Spleen (tissue), 13 donors: ENCODE measurements at places on chromosomes 13 and 19. TPM values are rescaled to one million over a fixed set of nuclear protein-coding genes. Genes with fewer than 3 reads are reported as not detected.
A peak's percentile ranks its signal among the peaks of the same experiment; 100 is the strongest.

The SLC25A41 gene
- total RNA-seq, result not detected

GRCh38 chr19:27746691-27747380, 1466.1 kb downstream of the UQCRFS1 start:
- peak; percentile 67 for DNase-seq

DNA sequence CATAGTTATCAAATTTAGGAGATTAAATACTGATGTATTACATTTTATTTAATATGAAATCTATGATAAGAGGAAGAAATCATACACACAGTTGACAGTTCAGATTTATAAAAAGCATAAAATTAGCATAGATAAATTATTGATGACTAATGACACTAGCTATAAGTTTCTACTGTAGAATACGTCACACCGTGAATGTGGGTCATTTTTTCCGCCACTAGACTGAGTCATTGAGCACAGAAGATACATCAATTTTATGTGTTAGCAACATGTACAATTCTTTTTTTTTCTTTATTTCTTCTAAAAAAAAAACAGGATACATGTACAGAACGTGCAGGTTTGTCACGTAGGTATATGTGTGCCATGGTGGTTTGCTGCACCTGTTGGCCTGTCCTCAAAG, 22.2 kb downstream of the AP2S1 start:
- DNase-seq, result no peak

DNA sequence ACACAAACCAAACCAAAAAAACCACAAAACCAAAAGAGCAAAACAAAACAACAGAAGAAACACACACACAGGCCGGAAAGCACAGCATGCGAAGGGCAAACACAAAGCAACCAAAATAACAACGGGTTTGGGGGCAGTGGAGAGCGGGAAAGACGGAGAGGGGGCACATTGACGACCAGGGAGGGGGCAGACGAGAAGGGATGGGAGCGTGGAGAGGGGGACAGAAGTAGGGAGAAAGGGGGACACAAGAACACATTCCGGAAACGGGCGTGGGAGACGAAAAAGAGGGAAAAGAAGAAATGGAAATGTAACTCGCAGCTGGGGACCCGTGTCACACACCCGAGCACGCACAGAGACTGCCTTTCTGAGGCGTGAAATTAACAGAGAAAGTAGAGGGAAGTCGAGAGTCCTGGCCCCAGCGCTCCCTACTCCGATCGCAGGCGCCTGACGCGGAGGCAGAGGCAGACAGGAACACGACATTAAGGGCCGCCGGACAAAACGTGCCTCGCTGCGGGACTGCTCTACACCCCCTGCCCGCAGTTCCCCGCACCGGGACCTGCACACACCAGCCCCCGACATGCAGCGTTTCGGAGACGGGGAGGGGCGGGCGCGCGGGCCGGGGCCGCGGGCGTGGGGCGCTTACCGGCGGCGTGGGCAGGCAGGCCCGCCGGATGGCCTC, 652 bp downstream of the POU4F1 start:
- DNase-seq, result peak; percentile 77

DNA sequence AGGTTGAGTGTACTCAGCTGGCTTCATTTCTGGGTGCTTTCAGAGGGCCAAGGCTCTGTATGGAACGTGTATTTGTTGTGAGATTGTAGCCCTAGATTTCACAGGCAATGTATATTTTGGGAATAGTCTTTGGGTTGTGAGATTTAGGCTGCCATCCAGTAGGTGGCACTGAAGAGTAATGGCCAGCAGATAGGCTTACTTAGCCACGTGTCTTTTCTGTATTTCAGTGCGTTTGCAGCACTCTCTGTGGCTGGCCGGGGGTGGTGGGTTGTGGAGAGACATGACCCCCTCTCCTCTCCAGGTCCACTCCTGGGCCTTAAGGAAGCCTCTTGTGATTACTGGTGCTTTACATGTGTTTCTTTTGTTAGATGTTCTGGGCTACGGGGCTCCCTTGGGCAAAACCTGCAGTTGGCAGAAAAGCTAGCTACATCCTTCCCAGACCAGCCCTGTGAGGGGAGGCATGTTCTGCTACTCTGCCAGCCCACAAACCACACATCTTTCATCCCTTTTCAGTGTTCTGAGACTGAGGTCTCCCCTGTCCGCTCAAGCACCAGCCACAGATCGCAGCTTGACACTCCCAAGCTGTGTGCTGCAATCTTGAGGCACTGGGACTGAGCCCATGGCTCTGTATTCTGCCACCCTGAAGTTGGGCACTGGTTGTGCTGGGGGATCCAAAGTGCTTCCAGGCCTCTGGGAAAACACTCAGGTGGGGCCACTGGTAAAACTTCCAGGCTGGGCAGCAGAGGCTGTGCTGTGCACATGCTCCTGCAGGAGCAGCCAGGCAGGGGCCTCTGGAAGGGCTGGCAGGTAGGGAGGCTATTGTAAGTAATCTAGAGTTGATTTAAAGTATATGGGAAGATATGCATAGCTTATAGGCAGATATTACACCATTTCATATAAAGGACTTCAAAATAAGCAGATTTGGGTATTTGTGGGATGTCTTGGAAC, 1096.8 kb upstream of the PCDH20 start:
- DNase-seq, result no peak

- no peak for DNase-seq
These were observed 517.4 kb downstream of the RFC3 start for GRCh38 chr13:34335014-34336007.

DNA sequence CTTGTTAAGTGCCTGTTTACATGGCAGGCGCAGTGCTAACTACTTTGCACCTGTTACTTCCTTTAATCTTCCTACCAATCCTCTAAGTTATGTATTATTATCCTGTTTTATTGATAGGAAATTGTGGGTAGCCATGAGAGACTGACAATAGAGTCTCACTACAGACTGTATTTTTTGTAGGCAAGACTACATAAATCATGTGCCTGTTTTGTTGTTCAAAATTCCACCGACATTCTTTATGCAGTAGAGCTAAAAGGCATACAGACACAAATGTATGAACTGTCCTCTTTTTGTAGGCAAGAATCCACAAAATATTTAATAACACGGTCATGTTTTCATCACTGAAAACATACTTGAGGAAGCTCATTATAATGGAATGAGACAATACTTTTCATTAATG, 205.5 kb downstream of the NALCN start:
- DNase-seq, result no peak

- no peak for DNase-seq
These were observed 17.0 kb upstream of the ZNF460 start for GRCh38 chr19:57263244-57263741.

The ZNF442 gene
- total RNA-seq, result 4.3 TPM

DNA sequence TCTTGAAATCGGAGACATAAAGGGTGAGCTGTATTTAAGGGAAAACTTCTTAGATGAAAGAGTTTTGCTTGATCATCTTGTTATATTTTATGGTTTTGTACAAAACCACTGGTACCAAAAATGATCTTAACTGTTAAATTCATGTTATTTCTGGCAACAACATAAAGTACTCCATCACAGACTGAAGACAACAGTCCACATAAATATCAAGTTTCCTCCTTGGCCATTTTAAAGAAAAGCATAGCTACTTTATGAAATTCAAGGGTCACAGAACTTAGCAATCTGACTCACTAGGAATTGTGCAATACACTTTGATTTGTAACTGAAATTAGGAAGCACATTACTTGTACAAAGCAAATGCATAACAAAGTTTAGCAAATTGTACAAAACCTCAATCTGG, 66.3 kb downstream of the TBC1D4 start:
- no peak for DNase-seq

GRCh38 chr13:47250146-47250545, 353.3 kb upstream of the HTR2A start:
- no peak for DNase-seq

The ZNF470 gene
- total RNA-seq, result 2.6 TPM

The ELOF1 gene
- 44.6 TPM for total RNA-seq

The SEMA6B gene
- 53.8 TPM for total RNA-seq
